Spleen (tissue), 13 donors: ENCODE measurements at places on chromosomes 5 and 9. TPM values are rescaled to one million over a fixed set of nuclear protein-coding genes. Genes with fewer than 3 reads are reported as not detected.

CEL gene
- polyA plus RNA-seq = 0.46 TPM

ZDHHC11 gene
- polyA plus RNA-seq = 1.9 TPM

KDM4C gene
- polyA plus RNA-seq = 12.7 TPM

ACOT12 gene
- not detected for polyA plus RNA-seq

GRM6 gene
- not detected for polyA plus RNA-seq
